ENCODE measurements at places on chromosomes 1 and 21.
A peak's percentile ranks its signal among the peaks of the same experiment; 100 is the strongest.

- DNase-seq, result no peak
Observed at GRCh38 chr1:199794105-199794863, 233.2 kb upstream of the NR5A2 start.

DNA sequence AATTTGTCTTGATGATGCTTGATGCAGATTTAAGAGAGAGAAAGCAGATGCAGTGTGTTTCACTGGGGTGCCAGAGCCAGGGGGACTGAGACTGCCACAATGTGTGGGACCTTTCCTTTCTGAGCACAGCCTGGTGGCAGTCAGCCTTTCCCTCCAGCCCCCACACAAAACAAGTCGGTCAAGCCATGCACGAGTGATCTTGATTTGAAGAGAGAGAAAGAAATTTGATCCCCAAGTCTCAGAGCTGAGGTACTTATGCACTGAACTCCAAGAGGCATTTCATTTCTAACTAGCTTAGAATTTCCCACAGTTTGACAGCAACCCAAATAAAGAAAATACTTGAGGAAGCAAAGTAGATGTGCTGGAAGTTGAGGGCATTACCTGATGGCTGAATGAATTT lies 193.8 kb downstream of the ST6GALNAC3 start:
- no peak for DNase-seq

GRCh38 chr1:26784023-26784871 lies 3.5 kb upstream of the PIGV start:
- no peak for DNase-seq

- no peak for DNase-seq
Observed at GRCh38 chr1:204065174-204065985, 7.5 kb upstream of the SOX13 start.

GRCh38 chr21:44984792-44985440 lies 45.1 kb downstream of the SLX9 start:
- peak; percentile 14 for DNase-seq

DNA sequence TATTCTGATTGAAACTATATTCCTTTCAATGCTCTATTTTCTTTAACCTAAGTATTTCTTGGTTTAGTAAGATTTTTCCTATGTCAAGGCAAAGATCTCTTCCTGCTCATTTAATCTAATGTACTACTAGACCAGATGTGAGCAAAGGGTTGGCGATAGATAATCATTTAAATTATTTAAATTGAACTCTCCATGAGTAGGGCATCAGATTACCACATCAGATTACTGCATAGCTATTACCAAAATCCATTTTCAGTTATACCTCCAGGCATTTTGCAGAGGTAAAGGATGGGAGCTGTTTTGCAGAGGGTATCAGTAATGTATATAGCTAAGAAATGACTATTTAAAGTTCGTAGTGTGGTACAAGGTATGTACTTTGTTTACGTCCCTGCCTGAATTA lies 607.9 kb downstream of the PTPRC start:
- no peak for DNase-seq

GRCh38 chr1:25011275-25011674 lies 81.2 kb upstream of the RUNX3 start:
- DNase-seq, result no peak

DNA sequence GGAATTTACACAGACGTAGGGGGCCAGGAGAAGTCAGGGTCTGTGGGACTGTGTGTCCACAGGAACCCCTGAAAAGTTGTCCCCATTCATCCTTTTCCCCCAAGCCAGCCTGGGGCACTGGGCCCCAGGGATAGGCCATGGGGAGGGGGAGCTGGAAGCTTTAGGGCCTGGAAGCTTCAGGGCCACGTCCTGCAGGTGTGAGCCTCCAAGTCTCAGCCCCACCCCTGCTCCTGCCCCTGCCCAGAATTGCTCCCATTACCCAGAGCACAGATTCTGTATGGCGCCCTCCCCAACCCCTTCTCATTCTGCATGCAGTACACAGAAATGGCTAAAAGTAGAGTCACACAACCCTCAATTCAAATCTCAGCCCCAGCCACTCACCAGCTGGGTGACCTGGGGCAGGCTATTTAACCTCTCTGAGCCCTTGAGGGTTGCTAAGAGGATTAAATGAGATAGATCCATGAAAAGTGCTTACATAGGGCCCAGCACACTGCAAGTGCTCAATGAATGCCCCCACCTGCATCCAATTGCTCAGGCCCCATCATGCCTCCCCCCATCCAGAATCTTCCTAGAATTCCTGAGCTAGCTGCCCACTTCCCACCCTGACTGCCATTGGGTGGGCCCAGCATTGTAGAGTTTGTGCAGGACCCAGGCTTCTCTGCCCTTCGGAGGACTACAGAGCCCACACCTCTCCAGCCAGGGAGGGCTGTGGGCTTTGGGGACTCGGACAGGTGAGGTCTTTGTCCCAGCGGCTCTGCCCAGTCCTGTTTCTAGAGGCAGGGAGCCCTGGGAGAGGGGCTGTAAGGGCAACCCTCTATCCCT lies 6.5 kb downstream of the RAP1GAP start:
- peak; percentile 1 for DNase-seq

GRCh38 chr1:246280551-246280950 lies 226.5 kb downstream of the SMYD3 start:
- no peak for DNase-seq

DNA sequence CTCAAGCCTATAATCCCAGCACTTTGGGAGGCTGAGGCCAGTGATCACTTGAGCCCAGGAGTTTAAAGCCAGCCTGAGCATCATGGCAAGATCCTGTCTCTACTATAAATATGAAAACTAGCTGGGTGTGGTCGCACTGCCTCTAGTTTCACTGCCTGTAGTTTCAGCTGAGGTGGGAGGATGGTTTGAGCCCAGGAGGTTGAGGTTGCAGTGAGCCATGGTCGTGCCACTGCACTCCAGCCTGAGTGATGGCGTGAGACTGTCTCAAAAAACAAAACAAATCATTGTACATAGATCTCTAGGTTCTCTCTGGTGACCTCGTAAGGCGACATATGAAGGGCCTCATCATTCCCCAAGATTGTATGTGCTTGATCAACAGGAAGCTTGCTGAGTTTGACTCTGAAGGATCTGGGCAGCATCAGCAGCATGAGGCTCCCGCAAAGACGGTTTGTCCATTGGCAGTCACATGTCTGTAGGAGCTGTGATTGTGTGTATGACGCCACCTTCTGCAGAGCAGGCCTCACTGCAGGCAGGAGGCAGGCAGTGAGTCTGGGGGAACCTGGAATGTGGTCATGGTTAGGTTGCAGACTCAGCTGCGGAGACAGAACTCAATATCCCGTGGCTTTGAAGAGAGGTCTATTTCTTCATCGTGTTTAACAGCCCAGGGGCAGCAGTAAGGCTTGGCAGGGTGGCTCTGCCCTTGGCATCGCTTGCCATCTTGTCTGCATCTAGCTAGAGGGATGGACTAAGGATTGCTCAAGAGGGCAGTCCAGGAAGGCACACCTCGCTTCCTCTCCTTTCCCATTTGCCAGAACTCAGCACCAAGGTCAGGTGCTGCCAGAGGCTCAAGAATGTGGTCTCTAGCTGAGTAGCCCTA lies 14.0 kb downstream of the ATP5PO start:
- DNase-seq, result no peak

GRCh38 chr1:115668579-115668978 lies 26.8 kb downstream of the VANGL1 start:
- DNase-seq, result no peak

- DNase-seq, result no peak
Observed at GRCh38 chr1:243325305-243325890, 69.6 kb downstream of the SDCCAG8 start.

DNA sequence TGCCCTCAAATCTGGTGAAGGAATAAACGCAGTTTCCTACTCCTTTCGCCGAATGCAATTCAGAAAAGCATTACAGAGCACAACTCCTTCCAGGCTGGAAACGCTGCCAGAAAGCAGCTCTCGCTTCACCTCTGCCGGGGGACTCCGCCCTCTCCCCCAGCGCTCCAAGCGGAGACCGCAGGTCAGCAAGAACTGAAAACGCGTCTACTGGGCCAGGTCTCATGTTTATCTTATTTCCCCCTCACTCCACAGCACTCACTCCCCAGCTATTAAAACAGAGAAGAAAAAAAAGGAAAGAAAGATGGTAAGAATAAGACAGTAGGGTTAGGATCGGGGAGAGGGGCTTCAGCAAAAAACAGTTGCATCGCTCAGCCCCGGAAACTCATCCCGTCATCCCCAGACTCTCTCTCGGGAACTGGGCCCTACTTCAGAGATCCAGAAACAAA lies 833 bp upstream of the RCOR3 start:
- DNase-seq, result peak; percentile 56

GRCh38 chr1:159076438-159077119 lies at the start of gene AIM2:
Gene AIM2 (minus strand): TSS chr1:159076766. CDS start chr1:159073499, 3,267 bp downstream.
- DNase-seq, result peak; percentile 43

DNA sequence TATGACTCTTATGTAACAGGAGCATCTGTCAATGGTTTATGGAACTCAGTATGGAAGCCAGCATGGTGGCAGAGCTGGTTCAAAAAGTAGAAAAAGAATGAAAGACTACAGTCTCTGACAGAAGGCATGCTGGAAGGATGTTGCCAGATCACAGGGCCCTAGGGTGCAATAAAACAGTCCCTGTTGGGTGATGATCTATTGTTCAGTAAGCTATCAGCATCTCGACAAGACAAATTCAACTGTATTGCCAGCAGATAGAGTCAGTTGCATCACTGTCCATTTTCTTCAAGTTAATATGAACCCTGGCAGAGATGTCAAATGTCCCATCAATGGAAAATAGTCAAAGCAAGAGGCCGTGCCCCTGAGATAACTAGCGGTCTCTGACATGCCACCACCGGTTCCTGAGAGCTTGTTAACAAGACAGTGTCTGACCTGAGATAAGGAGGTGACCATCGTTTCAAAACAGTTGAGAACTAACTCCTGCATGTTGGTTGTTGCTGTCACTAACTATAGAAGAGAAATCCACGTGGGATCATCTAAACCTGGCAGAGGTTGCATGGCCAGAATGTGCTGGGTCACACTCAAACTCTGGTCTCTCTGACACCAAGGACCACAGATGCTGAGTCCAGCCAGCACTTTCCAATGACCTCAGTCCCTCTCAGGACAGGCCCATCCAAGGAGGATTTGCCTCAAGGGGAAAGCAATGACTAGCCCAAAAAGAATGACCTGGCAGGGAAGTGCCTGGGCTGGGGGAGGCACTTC lies 125.9 kb downstream of the RIPK4 start:
- no peak for DNase-seq

Measured in activated CD8-positive, alpha-beta memory T cell treated with anti-CD3 and anti-CD28 coated beads, Interleukin-2, amount 50 U/mL, for 4 hours (primary cell).